ENCODE measurements at places on chromosomes 2 and 18. TPM values are rescaled to one million over a fixed set of nuclear protein-coding genes. Genes with fewer than 3 reads are reported as not detected.
A peak's percentile ranks its signal among the peaks of the same experiment; 100 is the strongest.

DNA sequence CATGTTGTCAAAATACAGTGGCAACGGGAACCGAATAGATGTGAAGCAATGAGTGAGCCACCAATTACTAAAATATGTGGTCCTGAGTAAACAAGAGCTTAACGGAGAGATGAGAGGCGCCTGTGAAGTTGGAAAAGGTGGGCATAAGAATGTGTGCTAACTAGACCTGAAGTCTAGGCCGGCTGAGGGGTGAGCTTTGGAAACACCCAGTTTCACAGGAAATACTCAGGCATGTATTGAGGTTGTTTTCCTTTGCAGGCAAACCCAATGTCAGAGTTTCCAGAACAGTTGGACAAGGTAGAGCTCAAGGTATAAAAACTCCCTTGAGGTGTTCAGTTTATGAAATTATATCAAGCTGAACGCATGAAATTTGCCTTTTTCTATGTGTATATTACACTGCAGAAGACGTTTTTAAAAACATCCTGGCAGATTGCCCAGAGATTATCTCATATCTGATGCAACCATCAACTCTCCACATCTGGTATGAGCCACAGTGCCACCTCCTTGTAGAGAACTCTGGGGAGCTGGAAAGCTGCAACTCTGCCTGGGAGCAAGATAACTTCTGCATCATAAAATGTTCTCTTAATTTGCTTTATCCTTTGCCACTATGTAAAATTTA, 3.9 kb upstream of the WDSUB1 start:
- DNase-seq = no peak
- no peaks in the 10 kb centered on the region for H3K4me1 ChIP-seq
- H3K27ac ChIP-seq = no peak overlapping the region
- H3K4me3 ChIP-seq = no peak overlapping the region
- H3K27me3 ChIP-seq = no peaks in the 10 kb centered on the region
- H3K36me3 ChIP-seq = no peaks in the 10 kb centered on the region

DNA sequence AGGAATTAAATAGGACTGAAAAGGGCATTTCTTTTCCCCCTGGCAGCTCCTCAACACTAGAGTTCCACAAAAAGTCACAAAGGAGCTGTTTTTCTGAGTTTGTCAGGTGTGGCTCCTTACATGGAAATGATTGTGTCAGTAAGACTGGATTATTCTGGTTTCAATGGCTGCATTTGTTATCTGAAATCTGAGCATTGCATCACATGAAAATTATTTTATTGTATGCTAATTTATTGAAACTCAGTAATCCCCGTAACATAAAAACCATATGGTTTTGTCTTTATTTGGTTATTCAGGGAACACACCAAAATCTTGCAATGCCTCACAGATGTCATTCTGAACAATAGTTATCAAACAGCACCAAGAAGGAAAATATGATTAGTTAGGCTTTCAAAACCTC, 439.7 kb upstream of the TNP1 start:
- H3K36me3 ChIP-seq = no peaks in the 10 kb centered on the region
- no peaks in the 10 kb centered on the region for H3K27me3 ChIP-seq
- H3K4me3 ChIP-seq = no peak overlapping the region
- no peak for DNase-seq

GRCh38 chr18:26711756-26712155, 153.8 kb downstream of the AQP4 start:
- peaks cover 16% of the 10 kb centered on the region for H3K27me3 ChIP-seq
- no peak overlapping the region for H3K27ac ChIP-seq
- no peaks in the 10 kb centered on the region for H3K36me3 ChIP-seq
- no peak for DNase-seq
- peaks cover 16% of the 10 kb centered on the region for H3K4me1 ChIP-seq
- no peak overlapping the region for H3K4me3 ChIP-seq

- no peak for DNase-seq
- no peak overlapping the region for H3K27ac ChIP-seq
- peaks cover 27% of the 10 kb centered on the region for H3K36me3 ChIP-seq
- H3K27me3 ChIP-seq = no peaks in the 10 kb centered on the region
- no peak overlapping the region for H3K4me3 ChIP-seq
- peaks cover 4% of the 10 kb centered on the region for H3K4me1 ChIP-seq
Measured at GRCh38 chr2:159124441-159124911, 156.0 kb downstream of the TANC1 start.

DNA sequence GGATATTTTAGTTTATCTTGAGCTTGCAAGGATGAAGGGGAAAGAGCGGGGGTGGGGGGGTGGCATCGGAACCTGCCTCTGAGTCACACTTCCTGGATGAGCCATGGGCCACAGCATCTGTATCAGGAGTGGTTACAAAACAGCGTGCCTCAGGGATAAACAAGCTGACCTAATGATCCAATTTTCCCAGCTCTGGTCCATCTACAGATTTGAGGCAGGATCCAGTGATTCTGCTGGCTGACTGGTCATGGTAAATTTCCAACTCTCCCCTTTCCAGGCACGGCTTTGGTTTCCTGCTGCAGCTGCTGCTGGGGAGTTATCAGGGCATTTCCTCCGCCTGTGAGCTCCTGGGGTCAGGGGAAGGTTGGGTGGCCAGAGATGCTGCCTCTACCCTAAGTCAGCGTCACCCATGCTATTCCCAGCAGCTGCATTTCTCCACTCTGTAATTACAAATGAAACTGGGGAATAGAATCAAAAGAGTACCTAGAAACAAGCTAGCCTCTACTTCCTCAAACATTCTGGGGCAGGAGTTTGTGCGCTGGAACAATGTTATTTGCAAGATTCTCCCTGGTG, 4.7 kb upstream of the HPCAL1 start:
- H3K36me3 ChIP-seq = no peaks in the 10 kb centered on the region
- H3K4me3 ChIP-seq = no peak overlapping the region
- peaks cover 1% of the 10 kb centered on the region for H3K27me3 ChIP-seq
- H3K27ac ChIP-seq = no peak overlapping the region

GRCh38 chr18:6370410-6370809, 44.3 kb downstream of the L3MBTL4 start:
- H3K4me1 ChIP-seq = peaks cover 22% of the 10 kb centered on the region
- H3K27me3 ChIP-seq = no peaks in the 10 kb centered on the region
- no peak overlapping the region for H3K4me3 ChIP-seq
- H3K36me3 ChIP-seq = no peaks in the 10 kb centered on the region

DNA sequence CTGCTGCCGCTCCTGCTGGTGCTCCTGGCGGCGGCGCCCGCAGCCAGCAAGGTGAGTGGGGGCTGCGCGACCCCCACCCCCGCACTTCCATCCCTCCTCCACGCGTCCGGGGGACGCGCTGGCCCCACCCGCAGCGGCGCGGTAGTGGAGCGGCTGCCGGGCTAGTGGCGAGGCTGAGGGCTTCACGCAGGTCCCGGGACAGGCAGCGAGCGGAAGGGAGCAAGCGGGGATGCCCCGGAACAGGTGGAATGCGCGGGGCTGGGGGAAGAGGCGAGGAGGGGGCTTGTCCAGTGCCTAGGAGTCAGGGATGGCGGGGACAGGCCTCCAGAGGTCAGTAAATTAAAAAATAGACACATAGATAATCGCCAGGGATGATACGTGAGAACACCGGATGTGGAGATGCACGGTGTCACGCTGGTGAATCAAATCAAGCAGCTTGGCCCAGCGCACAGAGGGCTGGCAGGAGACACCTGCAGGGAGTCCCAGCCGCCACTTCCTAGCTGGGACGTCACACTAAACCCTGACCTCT, 403 bp downstream of the COL4A3 start:
- no peak overlapping the region for H3K27ac ChIP-seq
- peaks cover 9% of the 10 kb centered on the region for H3K4me1 ChIP-seq
- no peaks in the 10 kb centered on the region for H3K36me3 ChIP-seq
- peak; percentile 77 for DNase-seq
- peak overlapping the region; percentile 75 for H3K4me3 ChIP-seq

DNA sequence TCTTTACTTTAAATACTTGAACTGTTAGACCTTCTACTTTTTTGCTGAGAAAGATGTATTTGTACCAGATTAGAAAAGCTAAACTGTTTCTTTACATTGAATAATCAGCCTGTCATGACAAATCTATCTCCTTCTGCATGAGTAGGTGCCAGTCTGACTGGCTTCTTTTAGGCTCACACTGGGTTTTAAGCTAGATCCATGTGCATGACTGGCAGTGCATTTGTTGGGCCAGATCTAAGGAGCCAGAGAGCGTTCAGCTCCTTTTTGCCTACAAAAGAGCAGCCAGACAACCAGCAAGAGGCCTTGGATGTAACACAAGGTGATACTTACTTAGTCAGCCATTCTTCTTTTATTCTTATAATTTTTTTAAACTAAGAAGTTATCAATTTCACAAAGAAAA, 82.0 kb upstream of the OTX1 start:
- no peaks in the 10 kb centered on the region for H3K36me3 ChIP-seq
- H3K27ac ChIP-seq = no peak overlapping the region
- H3K4me3 ChIP-seq = no peak overlapping the region
- peaks cover 8% of the 10 kb centered on the region for H3K4me1 ChIP-seq
- no peak for DNase-seq

GRCh38 chr2:43898134-43898837, 59.5 kb downstream of the ABCG8 start:
- H3K4me1 ChIP-seq = no peaks in the 10 kb centered on the region
- H3K27ac ChIP-seq = peak overlapping the region; percentile 73
- H3K4me3 ChIP-seq = no peak overlapping the region
- no peaks in the 10 kb centered on the region for H3K27me3 ChIP-seq

Gene GAL3ST2
- 0.57 TPM for total RNA-seq

Gene BOK
- total RNA-seq = 24.5 TPM

Gene WNT6
- not detected for total RNA-seq

Gene SULT1C2
- 0.62 TPM for total RNA-seq

Gene TXNDC2
- not detected for total RNA-seq

Gene CLEC4F
- not detected for total RNA-seq

Gene HMSD
- 5.5 TPM for total RNA-seq

Gene SGPP2
- not detected for total RNA-seq
